Activated naive CD8-positive, alpha-beta T cell treated with anti-CD3 and anti-CD28 coated beads for 36 hours (primary cell): ENCODE measurements at places on chromosomes 1 and 21. TPM values are rescaled to one million over a fixed set of nuclear protein-coding genes. Genes with fewer than 3 reads are reported as not detected.

DNA sequence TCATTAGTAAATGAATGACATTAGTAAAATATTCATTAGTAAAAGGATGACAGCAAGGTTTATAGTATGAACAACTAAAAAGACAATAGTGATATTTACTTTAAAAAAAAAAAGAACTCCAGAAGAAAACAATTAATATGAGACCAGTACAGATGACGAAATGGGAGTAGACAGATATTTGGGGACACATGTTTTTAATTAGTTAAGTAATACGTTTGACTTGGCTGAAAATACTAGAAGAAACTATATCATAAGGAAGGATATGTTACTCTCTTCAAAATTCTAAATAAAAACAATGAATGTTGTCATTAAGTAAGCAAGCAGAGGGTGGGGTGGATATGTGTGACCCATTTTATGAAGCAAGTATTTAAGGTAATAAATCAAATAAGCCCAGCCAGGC lies 61.9 kb downstream of the GPATCH2 start:
- DNase-seq, result no peak

DNA sequence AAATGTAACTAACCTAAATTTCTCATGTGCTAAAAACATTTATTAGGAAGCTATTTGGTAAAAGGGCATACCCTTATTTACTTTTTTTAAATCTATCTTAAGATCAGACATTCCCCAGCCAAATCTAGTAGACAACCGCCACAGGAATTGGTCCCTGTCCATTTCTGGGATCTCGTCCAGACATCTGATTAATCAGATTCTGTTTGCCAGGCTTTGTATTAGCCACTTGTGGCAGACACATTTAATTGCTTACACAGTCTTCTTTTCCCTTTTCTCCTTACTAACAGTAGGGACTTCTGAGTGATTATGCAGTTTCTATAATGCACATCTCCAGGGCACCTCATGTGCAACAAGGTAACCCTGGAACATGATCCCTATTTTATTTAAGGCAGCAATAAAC lies 449.0 kb upstream of the RGS18 start:
- DNase-seq, result no peak

TEKT2 gene
- not detected for total RNA-seq

GRCh38 chr1:211339631-211340041 lies 13.0 kb downstream of the TRAF5 start:
- no peak for DNase-seq

DNA sequence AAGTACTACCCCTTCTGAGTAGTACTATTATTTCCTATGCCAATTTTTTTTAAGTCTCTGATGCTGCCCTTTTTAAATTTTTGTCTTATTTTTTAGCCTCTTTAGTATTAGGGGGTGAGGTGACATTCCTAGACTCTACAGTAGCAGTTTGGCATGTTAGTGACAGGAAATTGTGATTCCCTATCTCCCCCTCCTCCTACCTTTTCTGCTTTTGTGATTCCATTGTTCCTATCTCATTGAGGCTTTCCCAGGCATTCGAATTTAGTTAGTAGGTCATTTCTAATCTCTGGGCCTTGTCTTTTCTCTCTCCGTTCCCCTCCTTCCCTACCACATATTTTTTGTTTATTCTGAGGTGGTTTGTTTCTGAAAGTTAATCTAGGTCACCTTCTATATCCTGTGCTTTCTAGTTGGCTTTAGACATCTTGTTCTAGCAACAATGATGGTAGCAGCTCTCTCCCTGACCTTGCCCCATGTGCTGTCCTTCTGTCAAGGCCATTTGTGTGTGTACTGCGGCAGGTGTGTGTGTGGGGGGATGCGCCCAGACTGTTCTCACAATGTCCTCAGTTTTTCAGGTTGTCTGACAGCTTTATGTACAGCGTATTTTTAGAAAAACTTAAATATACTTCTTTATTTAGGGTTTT lies 21.5 kb downstream of the SEMA6C start:
- no peak for DNase-seq

GRCh38 chr1:15219280-15220023 lies 27.6 kb upstream of the FHAD1 start:
- no peak for DNase-seq

DNA sequence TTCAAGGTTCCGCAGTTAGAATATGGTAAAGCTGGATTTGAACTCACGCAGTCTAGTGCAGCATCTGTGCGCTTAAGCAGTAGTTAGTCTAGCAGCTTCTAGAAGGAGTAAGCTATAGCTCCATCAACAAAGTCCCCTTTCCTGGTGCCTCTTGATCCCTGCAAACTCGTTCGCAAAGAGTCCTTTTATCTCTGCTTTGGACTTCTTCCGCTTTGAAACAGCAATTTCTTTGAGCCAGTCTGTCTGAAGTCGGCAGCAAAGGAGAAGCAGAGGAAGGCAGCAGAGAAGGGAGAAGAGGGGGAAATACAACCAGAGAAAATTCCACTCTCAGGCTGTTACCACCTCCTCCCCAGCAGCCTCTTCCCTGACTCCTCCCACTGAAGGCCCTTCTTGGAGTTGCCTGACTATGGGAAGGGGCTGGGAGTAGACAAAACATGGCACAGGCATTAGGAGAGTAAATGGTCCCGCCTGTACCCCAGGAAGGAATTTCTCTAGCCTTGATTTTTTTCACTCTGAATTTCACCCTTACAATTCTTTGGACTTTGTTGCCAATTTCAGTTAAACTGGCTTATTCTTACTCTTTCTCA lies 25.9 kb downstream of the HSD3B2 start:
- no peak for DNase-seq

DNA sequence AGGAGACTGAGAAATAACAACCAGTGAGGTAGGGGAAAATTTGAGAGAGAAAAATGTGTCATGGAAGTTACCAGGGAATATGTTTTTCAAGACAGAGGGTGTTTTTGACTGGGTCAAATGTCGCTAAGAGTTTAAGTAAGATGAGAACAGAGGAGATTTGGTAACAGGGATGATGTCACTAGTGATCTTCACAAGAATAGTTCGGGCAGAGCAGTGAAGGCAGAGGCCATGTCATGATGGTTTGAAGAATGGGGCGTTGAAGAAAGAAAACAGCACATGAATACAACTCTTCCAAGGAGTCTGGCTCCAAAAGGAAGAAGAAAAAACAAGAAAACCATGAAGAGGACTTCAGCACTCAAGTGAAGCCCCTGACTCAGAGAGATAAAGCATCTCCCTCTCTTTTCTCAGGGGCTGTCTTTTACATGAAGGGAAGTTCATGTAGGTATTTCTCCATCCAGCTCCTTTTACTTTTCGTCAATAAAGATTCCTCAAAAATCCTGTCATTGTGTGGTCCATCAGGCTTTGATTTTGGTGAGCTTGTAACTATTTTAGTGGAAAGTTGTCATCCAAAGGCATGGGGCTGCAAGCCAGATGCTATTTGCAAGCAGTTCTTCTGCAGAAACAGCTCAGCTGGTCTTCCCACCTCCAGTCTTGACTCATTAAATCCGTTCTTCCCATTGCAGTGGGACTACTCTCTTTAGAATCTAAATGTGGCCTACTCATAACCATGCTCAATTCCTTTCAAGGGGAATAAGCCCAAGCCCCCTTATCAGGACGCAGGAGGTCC lies 397.3 kb downstream of the LMX1A start:
- DNase-seq, result no peak

DMBX1 gene
- total RNA-seq, result not detected

- DNase-seq, result peak; percentile 26
Measured at GRCh38 chr1:54403808-54404261, 2.4 kb downstream of the SSBP3 start.

- no peak for DNase-seq
Measured at GRCh38 chr1:40361201-40361600, 12.3 kb upstream of the SMAP2 start.

GRCh38 chr1:203103216-203103615 lies 17.4 kb upstream of the MYOG start:
- no peak for DNase-seq

ISG15 gene
- total RNA-seq, result 71.7 TPM

DNA sequence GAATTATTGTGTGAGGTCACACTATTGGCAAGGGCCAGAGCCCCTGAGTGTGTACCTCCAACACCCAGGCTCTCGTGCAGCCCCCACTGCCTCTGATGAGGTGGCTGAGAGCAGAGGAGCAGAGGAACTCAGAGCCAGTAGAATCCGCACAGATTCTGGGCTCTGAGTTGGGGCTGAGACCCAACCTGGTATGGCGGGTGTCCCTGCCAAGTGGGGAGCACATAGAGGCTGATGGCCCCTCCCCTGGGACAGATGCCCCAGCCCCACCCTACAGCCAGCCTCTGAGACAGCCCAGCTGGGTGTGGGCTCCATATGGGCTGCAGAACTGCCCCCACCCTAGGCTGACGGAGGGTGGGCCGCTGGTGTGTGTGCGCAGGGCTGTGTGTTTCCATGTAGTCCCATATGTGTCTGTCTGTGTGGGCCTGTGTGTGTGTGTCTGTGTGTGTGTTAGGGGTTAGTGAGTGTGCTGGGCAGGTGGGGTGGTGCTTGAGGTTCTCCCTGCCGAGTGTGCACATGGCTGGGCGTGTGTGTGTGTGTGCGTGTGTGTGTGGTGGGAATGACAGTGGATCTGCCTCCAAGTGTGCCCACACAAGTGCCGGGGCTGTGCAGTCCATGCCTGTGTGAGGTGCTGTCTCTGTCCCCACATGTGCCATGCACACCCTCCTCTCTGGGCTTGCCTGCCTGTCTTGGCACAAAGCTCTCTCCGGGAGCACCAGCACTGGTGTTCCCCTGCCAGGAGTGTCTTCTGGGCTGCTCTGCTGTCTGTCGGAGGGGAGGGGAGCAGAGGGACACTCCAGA lies 24.4 kb downstream of the FOXO6 start:
- no peak for DNase-seq

DNA sequence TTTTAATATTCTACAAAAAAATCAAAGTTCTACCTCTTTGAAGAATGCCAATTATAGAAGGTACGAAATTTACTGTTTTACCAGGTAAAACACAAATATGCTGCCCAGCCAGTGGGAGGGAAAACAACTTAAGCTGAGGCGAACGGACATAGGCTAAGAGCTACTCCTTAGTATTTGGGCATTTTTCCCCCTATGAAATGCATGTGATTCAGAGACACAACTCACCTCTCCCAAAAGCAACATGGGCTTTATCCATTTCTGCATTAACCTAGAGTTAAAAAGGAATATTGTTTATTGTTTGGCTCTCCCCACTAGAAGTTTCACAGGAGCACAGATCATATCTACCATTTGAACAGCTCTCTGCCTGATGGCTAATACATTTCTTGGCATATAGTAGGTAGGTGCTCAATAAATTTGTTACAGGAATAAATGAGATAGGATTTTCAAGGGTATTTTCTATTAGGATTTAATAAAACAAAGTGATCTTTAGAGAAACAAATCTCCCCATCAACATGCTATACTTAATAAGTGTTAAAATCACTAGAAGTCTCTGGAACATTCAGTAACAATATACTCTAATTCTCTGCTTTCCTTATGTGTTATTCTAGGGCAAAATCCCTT lies 2.4 kb upstream of the SORT1 start:
- DNase-seq, result no peak

- DNase-seq, result no peak
Measured at GRCh38 chr1:212341090-212341489, 55.9 kb downstream of the PPP2R5A start.

IL24 gene
- 0.54 TPM for total RNA-seq

DIPK1A gene
- 9.4 TPM for total RNA-seq

DNA sequence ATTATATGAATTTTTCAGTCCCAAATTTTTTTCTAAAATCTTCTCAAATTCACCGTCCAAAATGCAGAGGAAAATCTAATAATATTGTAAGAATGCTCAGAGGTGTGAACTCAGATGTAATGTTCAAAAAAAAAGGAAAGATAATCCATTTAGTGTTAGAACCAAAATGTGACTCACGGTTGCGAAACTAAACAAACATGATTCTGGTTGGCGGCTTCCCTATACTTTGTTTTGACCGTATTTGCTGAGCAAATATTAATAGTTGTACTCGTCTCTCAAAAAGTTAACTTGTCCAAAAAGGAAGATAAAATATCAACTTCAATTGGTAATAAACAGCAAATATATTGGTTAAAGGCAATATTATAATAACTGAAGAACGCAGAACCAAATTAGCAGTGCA lies 34.4 kb downstream of the ZSWIM5 start:
- DNase-seq, result no peak

DNA sequence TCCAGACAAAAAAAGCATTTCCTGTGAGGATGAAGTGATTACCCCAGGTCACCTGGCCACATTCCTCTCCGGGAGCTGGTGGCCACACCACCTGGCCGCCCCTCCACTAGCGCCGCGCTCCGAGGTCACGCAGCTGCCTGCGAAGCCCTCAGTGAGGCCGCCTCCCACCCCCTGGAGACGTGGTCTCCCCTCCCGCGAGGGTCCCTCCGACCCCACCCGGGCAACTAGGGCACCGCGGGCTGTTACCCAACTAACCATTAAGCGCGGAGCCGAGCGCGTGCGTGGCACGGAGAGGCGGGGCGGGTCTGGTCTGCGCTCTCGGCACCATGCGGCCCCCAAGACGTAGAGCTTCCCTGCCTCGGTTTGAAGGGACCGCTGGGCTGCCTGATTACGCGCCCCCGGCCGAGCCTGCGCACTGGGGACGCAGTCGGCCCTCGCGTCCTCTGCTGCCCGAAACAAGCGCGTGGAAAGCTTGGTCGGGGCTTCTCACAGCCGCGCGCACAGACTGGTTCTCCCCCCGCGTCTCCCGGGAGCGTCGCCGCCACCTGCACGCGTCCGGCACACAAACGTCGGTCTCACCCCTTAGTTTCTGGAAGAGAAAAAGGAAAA lies 106.5 kb downstream of the SLC16A1 start:
- peak; percentile 20 for DNase-seq

GRCh38 chr1:194698908-194699318 lies 1512.5 kb upstream of the B3GALT2 start:
- no peak for DNase-seq

- no peak for DNase-seq
Measured at GRCh38 chr1:214958486-214958885, 124.1 kb upstream of the KCNK2 start.

DNA sequence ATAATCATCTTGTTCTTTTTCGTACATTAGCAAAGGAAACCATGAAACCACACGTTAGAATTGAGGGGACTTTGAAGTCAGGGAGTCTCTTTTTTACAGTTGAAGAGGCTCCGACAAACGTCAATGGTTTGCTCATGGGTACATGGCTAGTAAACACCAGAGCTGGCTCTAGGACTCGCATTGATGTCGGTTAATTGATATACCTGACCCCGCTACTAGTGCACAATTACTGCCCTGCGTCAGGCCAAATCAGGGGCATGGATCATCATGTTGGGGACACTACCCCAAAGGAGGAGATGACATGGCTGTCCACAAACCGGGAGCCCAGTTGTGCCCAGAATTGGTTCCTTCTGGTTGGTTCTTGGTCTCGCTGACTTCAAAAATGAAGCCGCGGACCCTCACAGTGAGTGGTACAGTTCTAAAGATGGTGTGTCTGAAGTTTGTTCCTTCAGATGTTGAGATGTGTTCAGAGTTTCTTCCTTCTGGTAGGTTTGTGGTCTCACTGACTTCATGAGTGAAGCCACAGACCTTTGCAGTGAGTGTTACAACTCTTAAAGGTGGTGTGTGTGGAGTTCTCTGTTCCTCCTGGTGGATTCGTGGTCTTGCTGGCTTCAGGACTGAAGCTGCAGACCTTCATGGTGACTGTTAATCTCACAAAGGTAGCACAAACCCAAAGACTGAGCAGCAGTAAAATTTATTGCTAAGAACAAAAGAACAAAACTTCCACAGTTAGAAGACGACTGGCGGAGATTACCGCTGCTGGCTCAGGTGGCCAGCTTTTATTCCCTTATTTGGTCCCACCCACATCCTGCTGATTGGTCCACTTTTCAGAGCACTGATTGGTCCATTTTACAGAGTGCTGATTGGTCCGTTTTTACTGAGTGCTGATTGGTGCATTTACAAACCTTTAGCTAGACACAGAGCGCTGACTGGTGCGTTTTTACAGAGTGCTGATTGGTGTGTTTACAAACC lies 126.9 kb upstream of the ERRFI1 start:
- peak; percentile 36 for DNase-seq

RNF186 gene
- not detected for total RNA-seq

FALEC gene
- total RNA-seq, result not detected

LIN28A gene
- total RNA-seq, result not detected
